ENCODE measurements at places on chromosomes 2 and 18.

DNA sequence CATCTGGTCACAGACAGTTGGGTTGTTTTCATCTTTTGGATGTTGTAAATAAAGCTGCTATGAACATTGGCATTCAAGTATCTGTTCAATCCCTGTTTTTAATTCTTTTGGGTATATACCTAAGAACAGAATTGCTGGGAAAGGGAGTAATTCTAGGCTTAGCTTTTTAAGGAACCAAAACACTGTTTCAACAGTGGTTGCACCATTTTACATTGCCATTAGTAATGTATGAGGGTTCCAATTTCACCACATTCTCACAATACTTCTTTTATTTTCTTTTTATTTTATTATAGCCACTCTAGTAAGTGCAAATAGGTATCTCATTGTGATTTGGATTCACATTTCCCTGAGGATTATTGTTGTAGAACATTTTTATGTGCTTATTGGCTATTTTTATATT is 108.9 kb upstream of the GLS start:
- no peak for DNase-seq

- DNase-seq = no peak
Observed at GRCh38 chr18:50961974-50962373, 5.9 kb upstream of the ELAC1 start.

GRCh38 chr2:231183851-231184250 is 14.6 kb upstream of the ARMC9 start:
- no peak for DNase-seq

DNA sequence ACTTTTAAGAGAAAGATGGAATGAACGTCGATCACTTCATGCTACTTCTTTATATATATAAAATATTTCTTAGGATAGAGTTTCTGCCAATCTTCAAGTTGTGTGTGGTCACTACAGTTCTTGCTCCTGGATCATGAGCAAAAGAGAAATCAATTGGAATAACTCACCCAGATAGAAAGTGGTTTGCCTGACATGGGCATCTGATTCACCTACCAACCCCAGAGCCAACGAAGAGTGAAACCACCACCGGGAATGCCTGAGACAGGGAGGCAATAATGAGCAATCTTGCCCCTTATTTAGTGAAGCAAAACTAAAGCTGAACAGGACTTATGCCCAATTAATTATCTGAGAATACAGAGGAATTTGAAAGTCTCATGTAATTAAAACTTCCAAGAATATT is 250.2 kb upstream of the REG3G start:
- DNase-seq = no peak

GRCh38 chr2:217182926-217183325 is 323.1 kb upstream of the TNP1 start:
- DNase-seq = no peak

DNA sequence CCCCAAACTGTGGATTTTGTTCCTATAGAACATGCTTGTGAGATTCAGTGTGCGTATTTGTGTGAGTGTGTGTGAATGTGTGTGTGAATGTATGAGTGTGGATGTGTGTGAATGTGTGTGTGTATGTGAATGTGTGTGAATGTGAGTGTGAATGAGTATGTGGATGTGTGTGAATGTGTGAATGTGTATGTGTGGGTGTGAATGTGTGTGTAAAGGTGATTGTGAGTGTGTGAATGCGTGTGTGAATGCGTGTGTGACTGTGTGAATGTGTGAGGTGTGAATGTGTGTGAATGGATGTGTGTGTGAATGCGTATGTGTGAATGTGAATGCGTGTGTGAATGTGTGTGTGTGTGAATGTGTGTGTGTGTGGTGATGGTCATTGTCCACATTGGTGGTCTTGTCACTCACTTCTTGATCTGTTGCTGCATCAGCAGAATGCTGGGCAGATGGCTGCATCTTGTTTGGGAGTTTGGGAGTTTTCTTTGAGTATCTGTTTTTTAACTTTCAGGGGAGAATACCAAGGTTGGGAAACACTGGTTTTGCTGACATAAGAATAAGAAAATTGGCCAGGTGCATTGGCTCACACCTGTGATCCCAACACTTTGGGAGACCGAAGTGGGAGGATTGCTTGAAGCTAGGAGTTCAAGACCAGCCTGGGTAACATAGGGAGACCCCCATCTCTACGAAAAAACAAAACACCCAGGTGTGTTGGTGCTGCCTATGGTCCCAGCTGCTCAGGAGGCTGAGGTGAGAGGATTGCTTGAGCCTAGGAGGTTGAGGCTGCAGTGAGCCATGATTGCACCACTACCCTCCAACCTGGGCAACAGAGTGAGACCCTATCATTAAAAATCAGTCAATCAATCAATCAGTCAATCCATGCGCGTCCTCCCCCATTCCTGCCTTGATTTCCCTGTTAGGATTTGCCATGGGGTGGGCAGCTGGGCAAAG is 18.2 kb downstream of the AGAP1 start:
- DNase-seq = no peak

DNA sequence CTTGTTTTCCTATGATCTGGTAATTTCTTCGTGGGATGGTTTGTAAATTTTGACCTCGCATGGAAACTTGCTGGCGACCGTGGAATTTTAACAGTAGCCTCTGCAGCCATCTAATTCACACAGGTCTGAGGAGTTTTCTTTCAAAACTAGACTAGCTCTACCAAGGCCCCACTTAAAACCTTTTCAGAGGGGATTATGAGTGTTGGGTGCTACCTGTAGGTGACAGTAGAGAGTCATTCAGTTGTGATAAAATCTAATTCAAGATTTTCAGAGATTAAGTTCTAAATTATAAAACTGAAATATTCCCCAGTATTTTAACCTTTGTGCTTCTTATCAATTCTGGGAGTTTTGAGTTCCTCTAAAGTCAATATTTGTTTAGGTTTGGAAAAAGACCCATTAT is 31.0 kb downstream of the THSD7B start:
- no peak for DNase-seq

DNA sequence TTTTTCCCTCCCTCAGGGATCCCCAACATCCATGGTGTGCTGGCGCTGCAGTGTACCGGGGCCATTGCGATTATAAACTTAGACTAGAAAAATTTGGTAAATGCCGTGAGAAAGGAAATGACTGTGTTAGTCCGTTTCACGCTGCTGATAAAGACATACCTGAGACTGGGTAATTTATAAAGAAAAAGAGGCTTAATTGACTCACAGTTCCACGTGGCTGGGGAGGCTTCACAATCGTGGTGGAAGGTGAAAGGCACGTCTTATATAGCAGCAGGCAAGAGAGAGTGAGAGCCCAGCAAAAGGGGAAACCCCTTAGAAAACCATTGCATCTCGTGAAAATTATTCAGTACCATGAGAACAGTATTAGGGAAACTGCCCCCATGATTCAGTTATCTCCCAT is 44.3 kb downstream of the NTSR2 start:
- DNase-seq = no peak

DNA sequence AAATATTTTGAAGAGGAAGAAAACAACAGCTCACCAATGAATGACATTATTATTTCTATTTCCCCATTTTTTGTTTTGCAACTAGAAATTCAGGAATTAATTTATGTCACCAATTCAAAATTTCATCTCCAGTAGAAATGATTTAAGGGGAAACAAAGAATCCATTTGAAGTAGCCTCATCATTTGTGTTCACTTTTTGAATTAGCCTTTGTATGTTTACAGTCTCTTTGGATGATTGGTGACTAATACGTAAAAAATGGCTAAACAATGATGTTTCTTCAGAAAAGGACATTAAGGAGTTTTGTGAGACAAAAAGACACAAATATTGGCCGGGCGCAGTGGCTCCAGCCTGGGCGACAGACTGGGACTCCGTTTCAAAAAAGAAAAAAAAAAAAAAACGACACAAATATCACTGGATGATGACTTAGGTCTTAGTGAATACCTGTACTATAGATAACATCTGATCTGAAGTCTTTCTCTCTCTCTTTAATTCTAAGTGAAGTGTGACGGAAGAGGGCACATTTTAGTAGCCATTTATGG is 313.2 kb downstream of the PIK3C3 start:
- DNase-seq = no peak

GRCh38 chr2:154207288-154208047 is 335.7 kb downstream of the GALNT13 start:
- DNase-seq = no peak

DNA sequence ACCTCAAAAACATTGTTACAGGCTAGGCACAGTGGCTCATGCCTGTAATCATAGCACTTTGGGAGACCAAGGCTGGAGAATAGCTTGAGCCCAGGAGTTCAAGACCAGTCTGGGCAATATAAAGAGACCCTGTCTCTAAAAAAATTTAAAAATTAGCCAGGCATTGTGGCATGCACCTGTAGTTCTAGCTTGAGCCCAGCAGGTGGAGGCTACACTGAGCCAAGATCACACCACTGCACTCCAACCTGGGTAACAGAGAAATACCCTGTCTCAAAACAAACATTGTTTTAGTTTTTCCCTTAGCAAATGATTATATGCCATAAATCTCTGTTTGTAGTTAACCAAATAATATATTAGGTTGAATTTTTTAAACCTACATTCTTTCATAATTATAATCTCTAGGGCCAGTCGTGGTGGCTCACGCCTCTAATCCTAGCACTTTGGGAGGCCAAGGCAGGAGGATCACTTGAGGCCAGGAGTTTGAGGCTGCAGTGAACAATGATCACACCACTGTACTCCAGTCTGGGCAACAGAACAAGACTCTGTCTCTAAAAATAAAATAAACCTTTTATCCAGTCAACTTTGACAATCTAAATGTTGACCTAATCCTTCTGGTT is 13.3 kb upstream of the CYP20A1 start:
- no peak for DNase-seq

DNA sequence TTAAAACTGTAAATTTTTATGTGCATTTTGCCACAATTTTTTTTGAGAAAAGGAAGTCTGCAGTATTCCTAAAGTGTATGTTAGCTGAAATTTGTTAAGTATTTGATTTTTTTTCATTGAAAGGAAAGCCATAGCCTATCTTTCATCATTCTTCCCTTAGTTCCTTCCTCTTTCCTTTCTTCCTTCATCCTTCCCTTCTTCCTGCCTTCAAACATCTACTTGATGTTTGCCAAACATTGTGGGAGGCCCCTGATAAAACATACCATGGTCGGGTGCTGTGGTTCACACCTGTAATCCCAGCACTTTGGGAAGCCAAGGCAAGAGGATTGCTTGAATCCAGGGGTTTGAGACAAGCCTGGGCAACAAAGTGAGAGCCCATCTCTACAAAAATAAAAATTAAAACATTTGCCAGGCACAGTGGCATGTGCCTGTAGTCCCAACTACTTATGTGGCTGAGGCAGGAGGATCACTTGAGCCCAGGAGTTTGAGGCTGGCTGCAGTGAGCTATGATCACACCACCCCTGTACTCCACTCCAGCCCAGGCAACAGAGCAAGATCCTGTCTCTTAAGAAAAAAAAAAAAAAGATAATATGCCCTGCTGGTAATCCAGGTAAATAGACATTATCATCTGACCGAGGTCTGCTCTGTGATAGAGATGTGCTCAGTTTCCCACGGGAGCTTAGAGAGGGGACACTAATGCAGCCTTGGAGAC is 278.4 kb upstream of the STON1 start:
- no peak for DNase-seq

DNA sequence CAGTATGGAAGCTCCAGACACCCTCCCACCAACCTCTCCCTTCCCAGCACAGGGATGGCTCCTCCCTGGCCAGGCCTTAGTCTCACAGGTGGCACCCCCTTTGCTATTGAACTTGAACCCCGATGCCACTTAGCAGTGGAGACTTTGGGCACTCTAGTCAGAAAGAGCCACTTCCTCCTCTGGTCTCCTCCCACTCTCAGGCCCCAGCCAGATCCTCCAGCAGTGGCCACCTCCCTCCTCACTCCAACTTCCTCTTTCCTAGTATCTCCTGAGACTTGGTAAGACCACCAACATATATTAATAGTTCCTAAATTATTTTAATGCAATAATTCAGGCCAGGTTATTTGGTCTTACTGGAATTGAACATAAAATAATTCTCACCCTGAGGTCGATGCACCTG is 437.2 kb upstream of the ID2 start:
- no peak for DNase-seq

DNA sequence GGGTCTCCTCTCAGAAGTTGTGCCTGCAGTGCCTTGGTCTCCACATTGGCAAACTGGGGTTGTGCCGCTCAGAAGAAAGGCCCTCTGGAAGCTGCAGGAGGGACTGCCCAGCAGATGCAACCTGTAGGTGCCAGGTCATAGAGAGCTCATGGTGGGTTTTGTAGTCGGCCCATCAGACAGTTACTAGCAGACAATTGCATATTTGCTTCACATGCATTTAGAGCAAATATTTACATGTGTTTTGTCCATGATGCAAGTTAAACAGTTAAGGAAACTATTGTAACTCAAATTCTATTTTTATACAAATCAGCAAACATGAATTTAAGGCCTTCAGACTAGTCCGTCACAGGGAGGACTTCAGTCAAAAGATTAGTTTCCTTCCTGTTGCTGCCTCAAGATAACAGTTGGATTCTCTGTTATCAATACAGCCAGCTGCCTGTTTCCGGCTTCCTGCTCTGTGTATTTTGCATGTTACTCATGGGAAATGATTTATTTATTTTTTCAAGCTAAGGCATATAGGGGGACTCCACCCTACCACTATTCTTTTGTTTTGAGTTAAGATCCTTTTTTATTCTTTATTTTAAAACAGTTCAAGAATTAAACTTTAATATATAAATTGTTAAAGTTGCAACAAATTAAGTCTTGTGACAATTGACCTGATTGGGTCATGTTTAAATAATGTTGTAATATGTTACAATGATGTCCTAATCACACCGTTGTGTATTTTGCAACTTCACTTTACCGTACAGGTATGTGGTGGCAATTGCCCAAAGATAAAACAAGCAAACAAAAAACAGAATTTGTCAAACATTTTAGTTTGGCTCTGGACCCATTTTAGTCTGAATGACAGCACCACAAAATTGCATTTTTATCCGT is 133.5 kb downstream of the SPTBN1 start:
- DNase-seq = no peak

DNA sequence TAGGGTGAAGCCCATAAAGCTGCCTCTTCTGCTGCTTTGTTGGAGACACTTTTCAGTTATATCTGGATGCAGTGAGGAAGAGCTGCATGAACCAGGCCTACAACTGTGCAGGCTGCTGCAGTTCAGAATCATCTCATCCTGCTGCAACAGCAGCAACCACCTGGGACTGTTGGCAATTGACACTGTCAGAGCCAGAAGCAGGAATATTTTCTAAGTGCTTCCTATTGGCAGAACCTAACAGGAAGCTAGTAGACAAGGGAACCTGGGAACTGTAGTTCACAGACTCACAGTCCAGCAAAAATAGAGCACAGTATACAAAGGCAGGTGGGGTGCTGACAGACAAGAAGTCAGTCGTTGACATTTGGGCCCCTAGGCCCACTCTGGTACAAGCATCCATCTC is 452.9 kb upstream of the SPRED2 start:
- no peak for DNase-seq

GRCh38 chr2:69734035-69734611 is 7.8 kb upstream of the ANXA4 start:
- DNase-seq = no peak

- no peak for DNase-seq
Observed at GRCh38 chr2:20633794-20634506, 16.9 kb downstream of the HS1BP3 start.

DNA sequence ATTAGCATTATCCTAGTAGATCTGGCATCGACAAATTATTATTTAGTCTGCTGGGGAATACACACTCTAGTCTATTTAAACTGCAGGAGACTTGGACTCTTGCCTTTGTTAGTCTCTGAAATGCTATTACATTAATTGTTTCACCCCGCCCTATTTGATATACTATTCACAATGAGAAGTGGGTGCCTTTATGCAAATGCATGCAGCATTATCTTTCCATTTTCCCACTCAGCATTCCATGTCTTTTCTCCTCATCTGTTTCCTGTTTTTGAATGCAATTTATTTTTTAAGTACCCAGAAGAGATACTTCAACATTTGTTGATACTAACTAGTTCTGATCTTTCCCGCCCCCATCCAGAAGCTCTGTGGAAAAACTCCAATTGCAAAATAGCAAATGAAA is 395.3 kb upstream of the NXPH2 start:
- DNase-seq = no peak

All from skeletal muscle cell (primary cell).